Activated CD4-positive, alpha-beta T cell treated with anti-CD3 and anti-CD28 coated beads for 48 hours (primary cell): ENCODE measurements at places on chromosomes 13 and 19.

GRCh38 chr13:20001366-20002190, 43.1 kb downstream of the ZMYM2 start:
- DNase-seq = no peak

DNA sequence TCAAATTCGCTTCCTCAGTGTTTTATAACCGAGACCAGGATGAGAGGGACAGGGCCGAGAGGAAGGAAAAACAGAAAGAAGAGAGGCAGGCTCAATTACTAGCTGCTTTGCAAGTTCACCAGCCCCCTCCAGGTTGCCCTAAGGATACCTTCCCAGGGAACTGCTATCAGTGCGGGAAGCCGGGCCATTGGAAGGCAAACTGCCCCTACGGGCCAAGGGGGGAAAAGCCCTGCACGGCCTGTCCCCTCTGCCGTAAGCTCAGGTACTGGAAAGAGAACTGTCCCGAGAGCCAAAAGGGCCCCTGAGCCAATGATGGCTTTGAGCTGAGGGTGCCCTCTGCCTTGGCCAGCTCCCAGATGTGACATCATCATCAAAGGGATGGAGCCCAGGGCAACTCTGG, 3.2 kb upstream of the ERVV-1 start:
- DNase-seq = no peak

- DNase-seq = no peak
These were observed 194.5 kb downstream of the FOXO1 start for GRCh38 chr13:40471911-40472310.

DNA sequence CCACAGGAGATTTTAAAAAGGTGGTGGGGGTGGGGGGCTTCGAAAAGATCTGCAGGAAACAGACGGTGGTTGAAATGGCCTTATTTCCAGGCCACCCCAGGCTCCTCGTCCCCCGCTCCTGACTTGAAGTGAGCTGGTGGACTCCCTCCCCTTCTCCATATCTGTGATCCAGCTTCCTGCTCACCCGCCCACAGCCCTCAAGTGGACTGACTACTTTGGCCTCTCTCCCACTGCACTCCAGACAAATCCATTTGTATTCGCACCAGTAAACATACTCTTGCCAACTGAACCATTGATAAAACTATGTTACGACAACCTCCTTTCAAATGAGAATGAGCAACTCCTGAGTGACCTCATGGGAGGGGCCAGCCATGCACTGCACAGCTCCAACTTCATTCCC, 259.5 kb downstream of the COL4A1 start:
- no peak for DNase-seq

DNA sequence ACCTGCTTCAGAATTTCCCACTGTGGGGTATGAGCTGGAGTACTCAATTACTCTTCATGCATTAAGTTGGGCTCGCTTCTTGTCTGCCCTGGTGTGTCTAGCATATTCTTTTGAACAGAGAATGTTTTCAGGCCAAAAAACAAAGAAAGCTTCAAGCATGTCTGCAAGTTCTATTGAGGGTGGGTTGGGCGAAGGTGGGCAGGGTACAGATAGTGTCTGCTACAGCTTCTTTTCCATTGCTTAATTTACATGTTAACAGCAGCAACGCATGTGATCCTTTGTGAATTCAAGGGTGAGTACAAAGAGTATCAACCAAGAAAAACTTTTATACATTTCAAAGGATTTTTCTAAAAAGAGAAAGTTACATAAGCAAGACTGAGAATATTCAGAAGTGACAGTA, 406.5 kb downstream of the IRS2 start:
- DNase-seq = no peak
